Inflammatory macrophage (primary cell): ENCODE measurements at places on chromosomes 12 and 14.
A peak's percentile ranks its signal among the peaks of the same experiment; 100 is the strongest.

GRCh38 chr14:100994082-100994481 lies 90.6 kb upstream of the RTL1 start:
- DNase-seq = no peak

DNA sequence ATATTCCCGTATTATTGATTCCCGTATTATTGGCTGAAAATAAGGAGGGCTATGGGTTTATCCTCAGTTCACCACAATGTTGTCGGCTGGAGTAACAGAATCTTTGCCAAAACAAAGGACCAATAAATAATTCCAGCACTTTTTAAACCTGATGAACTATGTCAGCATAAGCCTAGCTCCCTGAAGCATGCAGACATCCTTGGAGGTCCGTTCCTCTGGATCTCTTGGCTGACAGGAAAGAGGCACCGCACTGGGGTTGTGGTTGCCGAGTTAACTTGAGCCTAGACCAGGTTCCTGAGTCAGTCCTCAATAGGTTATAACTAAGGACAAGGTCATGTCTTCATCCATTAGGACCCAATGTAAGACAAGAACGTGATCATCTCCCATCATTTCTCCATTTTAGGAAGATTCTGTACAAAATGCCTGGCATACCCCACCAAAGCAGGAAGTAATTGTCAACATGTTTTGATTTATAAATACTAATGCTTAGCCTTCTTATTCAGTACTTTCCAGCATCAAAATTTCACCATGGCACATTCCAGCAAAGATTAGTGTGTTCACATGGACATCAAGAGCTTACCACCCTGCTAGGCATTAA lies 36.6 kb downstream of the NID2 start:
- no peak for DNase-seq

DNA sequence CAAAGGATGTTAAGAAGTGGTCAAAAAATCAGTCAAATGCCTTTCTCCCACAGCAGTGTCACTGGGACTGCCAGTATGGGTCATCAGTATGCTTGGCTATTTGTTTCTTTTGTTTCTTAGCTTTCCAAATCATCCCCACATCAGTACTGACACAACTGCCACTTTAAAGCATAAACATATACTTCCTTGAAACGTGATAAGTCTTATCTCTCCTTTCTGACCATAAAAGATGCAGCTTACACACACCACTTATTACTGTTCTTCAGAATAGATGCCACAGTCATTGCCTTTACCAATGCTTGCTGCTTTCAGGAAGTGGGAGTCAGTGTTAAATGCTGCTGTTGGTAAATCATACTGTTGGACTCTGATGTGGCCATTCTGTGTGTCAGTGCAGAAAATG lies 18.6 kb upstream of the GARIN2 start:
- DNase-seq = no peak

DNA sequence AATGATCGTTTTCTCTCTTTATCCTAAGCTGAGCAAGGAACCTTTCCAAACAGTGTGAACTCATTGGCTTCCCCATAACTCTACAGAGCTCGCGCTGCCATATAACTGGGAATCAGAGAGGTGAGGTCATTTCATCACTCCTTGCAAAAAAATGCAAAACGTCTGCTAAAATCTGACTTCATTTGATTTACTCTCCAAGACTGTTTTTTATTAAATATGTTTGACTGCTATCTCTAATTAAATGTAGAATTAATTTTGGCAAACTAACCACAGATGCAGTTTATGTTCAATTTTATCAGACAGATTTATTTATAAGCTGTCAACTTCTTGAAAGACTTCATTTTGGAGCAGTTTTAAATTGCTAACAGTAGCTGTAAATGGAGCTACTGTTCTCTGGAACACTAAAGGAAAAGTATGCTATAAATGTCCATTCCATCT lies 131.6 kb upstream of the SOX5 start:
- no peak for DNase-seq

DNA sequence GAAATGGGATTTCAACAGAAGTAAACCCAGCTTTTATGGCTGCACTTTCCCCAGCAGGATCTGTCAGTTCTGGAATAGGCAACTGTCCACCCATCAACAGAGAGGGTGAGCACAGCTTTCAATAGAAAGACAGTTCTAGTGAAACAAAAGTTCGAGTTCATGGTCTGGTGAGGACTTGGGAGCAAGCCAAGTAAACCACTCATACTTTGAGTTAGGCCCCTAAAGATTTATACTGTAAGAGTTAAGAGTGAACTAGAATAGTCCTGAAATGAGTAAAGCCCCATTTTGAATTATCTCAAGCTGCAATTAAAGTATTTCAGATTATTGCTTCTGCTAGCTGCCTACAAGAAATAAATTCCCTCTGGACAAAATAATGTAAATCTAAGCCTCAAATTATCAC lies 82.6 kb downstream of the METTL25 start:
- DNase-seq = no peak

DNA sequence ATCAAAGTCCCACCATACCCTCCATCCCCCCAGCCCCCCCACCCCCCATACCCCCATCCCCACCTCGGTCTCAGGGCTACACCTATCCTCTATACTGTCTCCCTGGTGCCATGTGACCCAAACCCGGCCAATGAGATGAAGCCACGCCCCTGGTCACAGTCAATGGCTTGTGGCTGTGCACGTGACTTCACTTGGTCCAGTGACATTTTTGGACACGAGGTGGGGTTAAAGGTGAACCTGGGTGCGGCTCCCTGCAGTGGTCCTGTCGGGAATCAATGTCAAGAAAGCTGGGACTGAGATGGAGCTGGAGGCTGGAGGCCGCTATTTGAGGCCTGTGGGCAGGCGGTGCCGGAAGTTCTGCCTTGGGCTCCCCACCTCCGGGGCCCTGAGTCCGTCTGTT lies 100.7 kb upstream of the MAP1LC3B2 start:
- DNase-seq = no peak

DNA sequence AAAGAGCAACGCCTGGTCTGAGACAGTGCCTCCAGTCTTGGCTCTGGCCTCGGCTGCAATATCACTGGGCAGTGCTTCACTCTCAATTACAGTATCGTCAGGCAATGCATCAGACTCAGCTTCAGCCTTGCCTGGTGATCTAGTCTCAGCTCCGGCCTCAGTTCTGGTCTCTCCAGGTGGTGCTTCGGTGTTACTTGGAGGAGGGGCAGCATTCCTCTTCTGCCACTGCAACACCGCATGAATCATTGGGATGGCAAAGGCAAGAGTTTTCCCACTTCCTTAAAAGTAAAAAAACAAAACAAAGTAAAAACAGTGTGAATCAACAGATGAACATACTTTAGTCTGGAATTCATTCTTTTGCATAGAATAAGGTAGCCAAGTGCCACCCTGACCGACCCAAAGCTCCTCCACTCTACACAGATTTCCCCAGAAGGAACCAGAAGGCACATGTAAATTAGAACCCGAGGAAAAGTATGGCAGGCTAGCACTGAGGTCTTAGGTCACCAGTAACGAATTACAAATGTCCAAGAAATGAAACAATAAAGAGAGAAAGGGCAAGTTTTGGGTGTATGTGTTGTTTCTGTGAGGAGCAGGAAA lies 18.6 kb downstream of the DDX24 start:
- no peak for DNase-seq

DNA sequence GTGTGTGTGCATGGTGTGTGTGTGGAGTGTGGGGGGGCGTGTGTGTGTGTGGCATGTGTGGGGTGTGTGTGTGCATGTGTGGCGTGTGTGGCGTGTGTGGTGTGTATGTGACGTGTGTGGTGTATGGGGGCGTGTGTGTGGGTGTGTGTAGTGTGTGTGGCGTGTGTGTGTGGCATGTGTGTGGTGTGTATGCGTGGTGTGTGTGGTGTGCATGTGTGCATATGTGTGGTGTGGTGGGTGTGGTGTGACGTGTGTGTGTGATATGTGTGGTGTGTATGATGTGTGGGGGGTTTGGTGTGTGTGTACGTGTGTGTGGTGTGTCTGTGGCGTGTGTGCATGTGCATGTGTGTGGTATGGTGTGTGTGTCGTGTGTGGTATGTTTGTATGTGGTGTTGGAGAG lies 24.1 kb upstream of the CMKLR1 start:
- DNase-seq = no peak

- no peak for DNase-seq
These were observed 101.1 kb downstream of the PLEKHG7 start for GRCh38 chr12:92803903-92804302.

GRCh38 chr14:91998667-91999570 lies 40.9 kb downstream of the TRIP11 start:
- no peak for DNase-seq

DNA sequence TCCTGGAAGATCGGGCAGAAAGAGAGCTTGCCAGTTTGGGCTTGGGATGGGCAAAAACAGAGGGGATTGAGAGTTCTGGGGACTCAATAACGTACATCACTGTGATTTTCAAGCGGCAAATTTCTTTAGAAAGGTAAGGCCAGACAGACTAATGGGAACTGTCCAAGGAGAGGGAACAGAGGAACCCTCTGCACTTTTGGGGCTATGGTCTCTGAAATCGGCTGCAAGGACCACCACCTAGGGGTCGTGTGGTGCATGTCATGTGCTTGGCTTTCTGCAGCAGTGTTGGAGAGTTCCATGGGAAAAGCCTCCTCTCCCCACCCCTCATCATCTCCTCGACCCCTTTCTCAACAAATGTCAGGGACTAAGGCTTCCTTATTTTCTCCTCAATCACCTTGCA lies 79.6 kb downstream of the PPM1A start:
- DNase-seq = no peak

GRCh38 chr12:19561411-19561961 lies 122.2 kb downstream of the AEBP2 start:
- no peak for DNase-seq

- no peak for DNase-seq
These were observed 497.6 kb downstream of the SLC16A7 start for GRCh38 chr12:60093428-60093827.

DNA sequence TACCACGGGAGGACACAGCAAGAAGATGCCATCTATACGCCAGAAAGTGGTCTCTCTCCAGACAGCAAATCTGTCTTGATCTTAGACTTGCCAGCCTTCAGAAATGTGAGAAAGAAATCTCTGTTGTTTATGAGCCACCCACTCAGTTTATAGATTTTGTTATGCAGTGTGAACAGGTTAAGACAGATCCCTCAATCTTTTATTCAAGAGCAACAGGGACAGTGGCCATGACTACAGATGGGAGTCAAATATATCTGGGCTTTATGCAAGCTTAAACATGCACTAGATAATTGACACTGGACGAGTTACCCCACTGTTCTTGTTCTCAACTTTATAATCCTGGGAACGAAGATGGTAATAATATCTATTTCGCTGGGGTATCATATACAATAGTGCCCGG lies 288.7 kb downstream of the RPAP3 start:
- DNase-seq = no peak

DNA sequence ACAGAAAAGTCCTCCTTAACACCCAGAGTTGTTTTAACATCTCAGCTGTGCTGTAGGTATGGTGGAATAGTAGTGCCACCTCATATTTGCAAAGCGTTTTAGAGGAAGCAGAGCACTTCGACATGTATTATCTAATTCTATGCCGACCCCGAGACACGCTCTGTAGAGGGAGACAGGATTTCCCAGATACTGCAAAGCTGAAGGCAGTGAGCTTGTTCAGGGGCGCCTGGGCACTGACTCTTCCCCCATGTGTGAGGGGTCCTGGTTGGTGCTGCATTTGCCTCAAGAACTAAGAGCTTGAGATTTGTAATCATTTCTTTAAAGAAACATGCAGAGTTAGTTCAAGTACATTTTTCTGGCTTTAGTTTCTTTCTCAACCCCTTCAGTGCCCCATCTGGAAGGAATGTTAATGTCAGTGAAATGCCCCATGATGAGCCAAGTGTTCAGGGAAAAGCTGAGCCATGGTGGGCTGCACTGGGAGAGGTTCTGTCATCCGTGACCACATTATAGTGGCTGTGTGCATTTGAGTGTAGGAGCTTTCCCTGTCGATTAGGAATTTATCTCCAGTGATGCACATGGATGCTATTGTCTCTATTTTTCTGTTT lies 66.3 kb downstream of the MBIP start:
- DNase-seq = no peak

- no peak for DNase-seq
These were observed 33.4 kb downstream of the ACADS start for GRCh38 chr12:120758798-120759590.

- no peak for DNase-seq
These were observed 57.0 kb upstream of the DIO3 start for GRCh38 chr14:101504096-101504948.

- no peak for DNase-seq
These were observed 70.0 kb downstream of the DIP2B start for GRCh38 chr12:50574601-50575348.

GRCh38 chr14:61609191-61609843 lies 86.0 kb upstream of the HIF1A start:
- no peak for DNase-seq

DNA sequence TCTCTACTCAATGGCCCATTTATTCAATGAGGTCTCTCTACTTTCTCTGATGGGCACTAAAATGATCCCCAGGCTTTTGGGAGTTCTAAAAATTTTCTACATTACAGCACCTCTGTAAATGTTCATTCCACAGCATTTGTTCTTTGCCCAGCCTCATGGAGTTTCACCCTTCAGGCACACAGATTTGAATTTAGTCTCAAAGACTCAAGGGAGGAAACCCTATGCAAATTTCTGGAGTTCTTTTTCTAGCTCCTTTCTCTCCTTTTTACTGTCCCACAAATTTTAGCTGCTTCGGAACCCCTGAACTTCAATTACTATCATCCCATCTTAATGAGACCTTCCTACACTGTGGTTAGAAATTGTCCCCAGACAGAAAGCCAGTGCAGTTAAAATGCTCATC lies 17.5 kb upstream of the RAB21 start:
- no peak for DNase-seq

DNA sequence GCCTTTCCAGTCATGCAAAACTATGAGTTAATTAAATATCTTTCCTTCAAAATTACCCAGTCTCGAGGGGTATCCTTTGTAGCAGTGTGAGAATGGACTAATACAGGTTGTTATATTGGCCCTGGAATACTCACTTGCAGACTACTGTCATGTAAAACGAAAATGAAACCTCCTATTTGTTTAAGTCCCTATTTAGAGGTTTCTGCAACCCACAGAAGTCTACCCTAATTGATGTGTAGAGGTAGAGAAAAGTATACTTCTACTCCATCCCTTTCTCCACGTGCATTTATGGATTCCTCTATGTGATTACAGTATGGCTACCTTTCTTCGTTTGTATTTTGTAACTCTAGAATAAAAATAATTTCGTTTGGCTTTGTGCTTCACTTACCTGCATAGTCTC lies 371.1 kb downstream of the FSCB start:
- no peak for DNase-seq

GRCh38 chr14:68786491-68787091 lies 6.3 kb downstream of the ZFP36L1 start:
- peak; percentile 46 for DNase-seq

DNA sequence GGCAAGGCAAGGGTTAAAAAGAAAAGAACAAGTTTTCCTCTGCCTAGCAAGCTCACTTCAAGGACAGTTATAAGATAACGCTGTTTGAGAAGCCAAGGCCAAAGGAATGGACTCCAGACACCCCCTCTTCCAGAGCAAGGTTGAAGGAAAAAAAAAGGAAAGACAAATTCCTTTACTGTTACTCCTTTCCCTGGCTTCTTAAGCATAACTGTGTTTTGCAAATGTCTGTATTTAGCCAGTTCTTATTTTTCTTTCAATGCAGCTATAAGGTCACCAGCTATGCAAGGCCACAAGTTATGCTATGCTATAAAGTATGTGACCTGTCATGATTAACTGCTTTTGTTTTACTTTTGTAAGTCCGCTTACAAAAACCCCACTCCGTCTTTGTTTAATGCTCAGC lies 26.6 kb downstream of the ZNF410 start:
- DNase-seq = no peak
